ENCODE measurements at places on chromosomes 13 and 19.
A peak's percentile ranks its signal among the peaks of the same experiment; 100 is the strongest.

GRCh38 chr19:13024951-13025697 is 29.8 kb downstream of the NFIX start:
- DNase-seq: no peak

GRCh38 chr13:49020940-49021553 is 45.3 kb downstream of the FNDC3A start:
- no peak for DNase-seq

- DNase-seq: no peak
Measured at GRCh38 chr13:28820099-28821051, at the start of gene MTUS2. TSS of gene MTUS2 (plus strand) at chr13:28820339.

DNA sequence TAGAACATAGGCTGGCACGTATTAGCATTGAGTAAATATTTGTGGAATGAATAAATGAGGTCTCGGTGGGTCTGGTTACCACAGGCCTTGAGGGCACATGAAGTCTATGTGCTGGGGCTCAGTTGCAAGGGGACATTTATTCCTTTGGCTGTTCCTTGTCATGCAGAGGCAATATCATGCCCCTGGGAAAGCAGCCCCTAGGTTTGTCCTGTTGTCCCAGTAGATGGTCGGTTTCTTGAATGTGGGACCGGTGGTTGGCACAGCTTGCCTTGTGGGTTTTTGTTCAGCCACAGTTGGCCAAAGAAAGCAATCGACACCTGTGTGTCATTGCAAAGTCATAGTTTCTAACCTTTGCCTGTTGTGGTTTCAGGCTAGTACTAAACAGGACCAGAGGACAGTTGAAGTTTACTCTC is 24.7 kb upstream of the GPR183 start:
- no peak for DNase-seq

DNA sequence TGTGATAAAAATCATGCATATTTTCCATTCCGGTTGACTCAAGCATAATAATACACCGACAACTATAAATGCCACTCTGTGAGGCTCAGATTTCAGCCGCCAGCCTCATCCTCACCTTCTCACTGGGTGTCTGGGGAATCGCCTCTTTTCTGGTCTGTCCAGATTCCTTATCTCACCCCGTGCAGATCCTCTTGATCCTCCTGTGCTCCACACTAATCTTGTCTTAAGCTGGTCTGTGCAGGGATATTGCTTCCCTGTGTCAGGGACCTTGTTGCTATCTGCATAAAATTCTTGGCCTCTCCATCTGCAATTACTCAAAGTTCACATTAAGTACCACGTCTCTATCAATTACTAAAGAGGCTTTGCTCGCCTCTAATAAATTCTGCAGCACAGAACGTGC is 116.6 kb upstream of the SPACA7 start:
- no peak for DNase-seq

- DNase-seq: peak; percentile 16
Measured at GRCh38 chr19:4233282-4233853, 4.0 kb downstream of the EBI3 start.

DNA sequence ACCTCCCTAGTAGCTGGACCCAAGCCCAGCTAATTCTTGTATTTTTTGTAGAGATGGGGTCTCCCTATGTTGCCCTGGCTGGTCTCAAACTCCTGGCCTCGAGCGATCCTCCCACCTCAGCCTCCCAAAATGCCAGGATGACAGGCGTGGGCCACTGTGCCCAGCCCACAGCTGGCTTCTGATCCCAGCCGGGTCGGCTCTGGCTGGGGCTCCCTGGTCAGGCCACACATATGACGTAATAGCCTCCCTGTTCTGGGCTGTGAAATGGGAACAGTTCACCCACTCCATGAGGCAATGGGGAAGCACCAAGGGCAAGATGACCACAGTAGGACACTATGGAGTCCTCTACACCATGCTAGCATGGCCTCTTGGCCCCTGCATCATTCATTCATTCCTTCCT is 41.1 kb downstream of the TINCR start:
- no peak for DNase-seq

DNA sequence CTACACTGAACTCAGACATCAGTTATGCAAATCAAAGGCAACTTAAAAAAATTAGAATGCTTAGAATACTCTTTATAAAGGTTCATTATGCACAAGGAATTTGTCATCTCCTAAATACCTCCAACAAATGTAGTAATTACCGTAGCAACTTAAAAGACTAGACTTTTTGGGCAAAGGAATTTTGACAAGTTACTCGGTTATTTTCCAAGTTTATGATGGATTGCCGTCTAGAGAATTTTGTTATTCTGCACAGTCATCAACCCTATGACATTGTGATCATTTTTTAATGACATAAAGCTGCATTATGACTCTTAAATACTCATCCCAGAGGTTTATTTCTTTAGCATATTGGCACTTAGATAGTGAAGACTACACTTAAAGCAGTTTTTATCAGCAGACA is 71.9 kb downstream of the TRPC4 start:
- no peak for DNase-seq

DNA sequence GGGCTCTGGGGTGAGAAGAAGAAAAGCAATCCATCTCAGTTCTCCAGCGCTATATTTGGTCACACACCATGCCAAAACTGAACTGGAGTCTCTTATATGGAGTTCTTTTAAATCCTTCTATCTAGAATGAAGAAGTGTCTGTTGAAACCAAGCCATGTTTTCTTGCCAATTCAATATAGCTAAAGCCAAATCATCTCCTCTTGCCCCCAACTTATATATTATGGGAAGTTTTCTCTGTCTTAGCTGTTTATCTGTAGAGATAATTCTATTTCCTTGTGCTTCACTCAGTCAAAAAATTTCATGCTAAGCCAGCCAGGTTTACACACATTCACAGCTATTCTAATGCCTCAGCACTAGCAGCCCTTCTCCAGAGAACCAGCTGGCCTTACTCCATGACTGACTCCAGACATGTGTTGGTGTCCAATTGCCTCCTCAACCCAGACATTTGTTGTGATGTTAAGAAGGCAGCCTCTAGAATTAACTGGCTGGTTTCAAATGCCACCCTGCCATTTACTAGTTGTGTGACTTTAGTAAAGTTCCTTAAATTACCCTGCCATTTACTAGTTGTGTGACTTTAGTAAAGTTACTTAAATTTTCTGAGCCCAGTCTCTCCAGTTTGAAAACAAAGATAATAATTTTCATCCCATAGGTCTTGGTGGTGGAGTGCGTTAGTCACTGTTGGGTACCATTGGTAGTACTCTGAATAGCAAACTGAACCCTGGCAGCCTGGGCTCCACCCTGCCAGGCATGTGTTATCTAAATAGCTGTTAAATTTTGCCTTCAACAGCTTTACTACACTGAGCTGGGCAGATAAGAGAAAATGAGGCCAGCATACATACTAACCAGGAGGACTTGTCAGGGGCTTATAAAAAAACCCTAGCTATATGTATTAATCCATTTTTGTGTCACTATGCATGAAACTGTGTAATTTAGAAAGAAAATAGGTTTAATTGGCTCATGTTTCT is 525.1 kb downstream of the LMO7 start:
- no peak for DNase-seq
